ENCODE measurements at places on chromosomes 2 and 18. TPM values are rescaled to one million over a fixed set of nuclear protein-coding genes. Genes with fewer than 3 reads are reported as not detected.

The CD8B2 gene
- not detected for polyA plus RNA-seq

The R3HDM1 gene
- polyA plus RNA-seq = 8.2 TPM

The SERPINB2 gene
- polyA plus RNA-seq = not detected

The DSG2 gene
- polyA plus RNA-seq = 24.8 TPM

The PROM2 gene
- 0.79 TPM for polyA plus RNA-seq

The ZNF804A gene
- polyA plus RNA-seq = not detected

The AP1S3 gene
- 0.18 TPM for polyA plus RNA-seq

The MREG gene
- polyA plus RNA-seq = 0.36 TPM

The RIF1 gene
- 2.8 TPM for polyA plus RNA-seq

The FOXD4L1 gene
- polyA plus RNA-seq = 0.07 TPM

The SOX11 gene
- 0.93 TPM for polyA plus RNA-seq

The SERPINB13 gene
- polyA plus RNA-seq = not detected

The POU3F3 gene
- polyA plus RNA-seq = 0.07 TPM

The AGXT gene
- 0.14 TPM for polyA plus RNA-seq

The SETBP1 gene
- polyA plus RNA-seq = 2.0 TPM

The EFHD1 gene
- polyA plus RNA-seq = 14.7 TPM

The RAB11FIP5 gene
- polyA plus RNA-seq = 17.2 TPM

The IL36B gene
- polyA plus RNA-seq = not detected
